ENCODE measurements at places on chromosomes 11 and 22.

DNA sequence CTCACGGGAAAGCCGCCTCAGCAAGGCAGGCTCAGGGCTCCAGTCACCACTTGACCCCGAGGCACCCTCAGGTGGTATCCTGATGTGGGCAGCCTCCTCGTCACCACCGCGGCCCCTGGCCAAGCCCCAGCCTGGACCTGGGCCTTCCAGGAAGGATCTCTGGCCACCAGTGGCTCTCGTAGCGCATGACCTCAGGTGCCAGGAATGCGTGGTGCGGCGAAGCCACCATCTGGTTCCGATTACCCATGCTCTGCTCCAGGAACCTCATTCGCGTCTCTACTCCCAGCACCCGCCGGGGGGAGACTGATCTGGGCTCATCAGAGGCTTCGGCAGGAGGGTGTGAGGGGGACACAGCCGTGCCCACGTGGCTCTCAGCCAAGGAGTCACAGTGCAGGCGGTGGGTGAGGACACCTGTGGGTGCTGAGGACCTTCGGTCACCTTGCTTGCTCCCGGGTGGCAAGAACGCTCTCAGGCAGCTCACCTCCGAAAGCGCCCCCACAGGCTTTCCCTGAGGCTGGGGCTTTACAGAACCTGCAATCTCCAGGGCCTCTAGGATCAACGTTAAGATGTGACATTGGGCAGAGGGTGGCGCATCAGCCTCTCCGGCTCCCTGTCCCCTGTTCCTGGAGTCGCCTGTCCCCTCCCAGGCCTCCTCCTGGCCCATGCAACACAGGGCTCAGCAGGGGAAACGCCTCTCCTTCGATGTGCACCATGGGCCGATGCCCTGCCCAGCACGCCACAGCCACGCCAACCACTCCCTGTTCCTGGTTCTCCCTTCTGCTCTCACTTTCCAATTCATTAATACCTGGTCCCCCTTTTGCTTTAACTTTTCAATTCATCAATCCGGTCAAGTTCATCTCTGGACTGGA lies 39.0 kb downstream of the TBX1 start:
- DNase-seq: peak; percentile 98

GRCh38 chr11:29361369-29361768 lies 655.5 kb downstream of the KCNA4 start:
- peak; percentile 2 for DNase-seq

DNA sequence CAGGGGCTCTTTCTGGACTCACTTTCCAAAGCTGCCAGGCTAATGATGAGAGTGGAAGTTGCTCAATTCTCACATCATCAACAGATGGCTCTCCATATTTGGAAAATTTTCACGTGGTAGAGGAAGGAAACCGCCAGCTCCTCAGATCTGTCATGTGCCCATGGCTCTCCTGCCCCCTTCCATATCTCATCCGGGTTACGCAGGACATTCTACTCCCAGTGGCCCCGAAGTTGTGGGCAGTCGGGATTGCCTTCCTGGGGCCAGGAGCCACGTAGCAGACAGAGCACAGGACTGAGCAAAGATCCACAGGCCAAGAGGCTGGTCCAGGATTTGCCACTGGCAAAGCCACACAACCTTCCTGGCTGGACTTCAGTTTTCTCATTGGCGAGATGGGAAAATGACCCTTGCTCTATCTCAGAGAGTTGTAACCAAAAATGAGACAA lies 38.8 kb downstream of the RPUSD4 start:
- DNase-seq: peak; percentile 85

DNA sequence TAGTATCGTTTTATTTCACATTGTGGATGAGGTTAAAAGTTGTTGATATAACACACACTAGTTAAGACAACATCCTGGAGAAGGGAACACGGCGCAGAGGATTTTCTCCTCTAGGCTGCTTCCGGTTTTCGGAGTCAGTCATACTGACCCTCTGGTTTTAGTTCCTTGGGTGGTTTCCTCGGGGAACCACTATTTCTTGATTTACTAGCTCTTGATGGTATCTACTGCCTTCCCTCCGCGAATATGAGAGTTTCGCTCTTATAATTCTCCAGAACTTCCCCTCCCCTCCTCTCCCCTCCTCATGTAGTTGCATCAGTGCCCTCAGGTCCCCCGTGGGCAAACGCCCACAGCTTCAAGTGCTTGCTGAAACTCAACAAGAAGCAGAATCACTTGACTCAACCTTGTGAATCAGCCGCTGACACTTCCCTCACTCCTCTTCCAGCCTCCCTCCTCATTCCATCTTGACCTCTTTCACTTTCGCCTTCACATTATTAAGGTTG lies 15.9 kb upstream of the APOBEC3A start:
- DNase-seq: no peak

GRCh38 chr22:18057568-18058209 lies 20.1 kb upstream of the PEX26 start:
- DNase-seq: peak; percentile 100

- no peak for DNase-seq
These were observed 10.7 kb downstream of the SLC37A2 start for GRCh38 chr11:125073616-125074483.

- DNase-seq: no peak
These were observed 6.8 kb downstream of the QSER1 start for GRCh38 chr11:32899438-32899837.

DNA sequence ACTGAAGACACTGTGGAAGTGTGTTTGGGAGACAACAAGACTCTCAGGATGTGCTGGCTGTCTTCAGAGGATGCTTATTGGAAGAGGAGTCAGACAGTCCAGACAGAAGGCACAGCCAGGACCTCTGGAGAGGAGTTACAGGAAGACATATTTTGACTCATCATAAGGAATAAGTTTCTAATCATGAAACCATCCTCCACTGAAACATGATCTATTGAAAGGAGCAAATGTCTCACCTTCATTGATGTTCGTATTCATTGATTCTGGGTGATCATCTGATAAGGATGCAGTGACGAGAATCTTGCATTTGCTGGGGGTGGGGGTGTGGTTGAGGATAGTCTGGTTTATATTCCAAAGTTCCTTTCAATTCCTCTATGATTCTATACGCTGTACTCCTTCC lies 2.5 kb upstream of the CXCR5 start:
- peak; percentile 49 for DNase-seq

- peak; percentile 16 for DNase-seq
These were observed 4.3 kb upstream of the TRIM44 start for GRCh38 chr11:35658020-35658948.

DNA sequence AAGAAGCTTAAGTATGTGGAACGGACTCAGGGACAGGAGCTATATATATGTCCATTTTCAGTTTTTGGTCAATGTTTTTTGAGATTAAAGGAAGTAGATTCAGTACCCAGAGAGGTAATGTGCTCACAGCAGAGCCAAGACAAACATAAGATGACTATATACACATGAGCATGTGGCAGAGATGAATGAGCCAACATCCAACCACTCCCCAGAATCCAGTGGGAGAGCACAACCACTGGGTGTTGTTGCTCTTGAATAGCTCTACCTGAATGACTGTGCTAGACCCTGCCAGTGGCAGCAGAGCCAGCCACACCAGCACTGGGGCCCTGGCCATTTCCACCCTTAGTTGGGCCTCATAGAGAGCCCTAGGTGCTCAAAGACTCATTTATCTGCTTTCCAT lies 10.7 kb upstream of the SYTL2 start:
- peak; percentile 61 for DNase-seq

DNA sequence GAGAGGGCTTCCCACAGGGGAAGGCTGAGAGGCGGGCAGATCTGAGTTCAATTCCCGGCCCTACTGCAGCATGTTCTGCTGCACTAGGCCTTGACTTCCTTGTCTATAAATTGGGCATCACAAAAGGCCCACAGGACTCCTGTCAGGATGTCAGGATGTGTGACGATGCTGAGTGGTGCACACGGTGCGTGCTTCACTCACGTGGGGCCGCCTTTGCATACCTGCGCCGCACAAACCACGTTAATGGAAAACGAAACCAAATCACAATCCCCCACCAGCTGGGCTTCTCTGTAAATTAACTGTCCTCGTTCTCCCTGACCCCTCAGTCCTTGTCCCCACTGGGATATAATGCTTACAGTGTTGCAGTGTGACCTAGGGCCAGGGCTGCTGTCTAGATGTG lies 32.3 kb upstream of the TSPAN18 start:
- DNase-seq: no peak

DNA sequence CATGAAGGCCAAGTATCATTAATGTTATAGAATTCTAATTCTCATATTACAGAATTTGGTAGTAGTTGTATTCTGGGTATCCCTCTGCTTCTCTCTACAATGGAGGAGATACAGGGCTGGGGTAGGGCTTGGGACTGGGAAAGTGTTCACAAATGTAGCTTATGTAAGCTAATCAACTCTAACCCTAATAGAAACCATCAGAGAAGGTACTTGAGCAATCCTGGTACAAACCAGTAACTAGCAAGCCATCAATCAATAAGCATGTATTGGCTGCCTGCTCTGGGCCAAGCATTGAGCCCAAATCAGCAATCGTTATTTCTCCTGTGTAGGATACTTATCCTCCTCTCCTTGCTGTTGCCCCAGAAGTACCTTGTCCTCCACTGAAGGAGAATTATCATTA lies 174.3 kb downstream of the PGR start:
- DNase-seq: no peak

DNA sequence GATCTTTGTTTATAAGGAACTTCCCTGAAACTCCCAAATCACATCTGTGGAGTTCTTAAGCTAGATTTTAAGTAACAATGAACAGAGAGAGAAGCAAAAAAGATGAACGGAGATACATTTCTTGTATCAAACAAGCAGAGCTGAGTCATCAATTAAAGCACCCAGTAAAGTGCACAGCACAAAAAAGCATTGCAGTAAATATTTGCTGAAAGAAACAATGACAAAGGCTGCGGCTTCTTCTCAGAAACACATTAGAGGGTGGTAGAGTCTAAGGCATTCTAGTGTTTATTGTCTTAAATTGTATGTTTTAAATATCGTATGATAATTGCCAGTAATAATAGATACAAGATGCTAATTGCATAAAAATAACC lies 941.6 kb upstream of the CHORDC1 start:
- DNase-seq: no peak

DNA sequence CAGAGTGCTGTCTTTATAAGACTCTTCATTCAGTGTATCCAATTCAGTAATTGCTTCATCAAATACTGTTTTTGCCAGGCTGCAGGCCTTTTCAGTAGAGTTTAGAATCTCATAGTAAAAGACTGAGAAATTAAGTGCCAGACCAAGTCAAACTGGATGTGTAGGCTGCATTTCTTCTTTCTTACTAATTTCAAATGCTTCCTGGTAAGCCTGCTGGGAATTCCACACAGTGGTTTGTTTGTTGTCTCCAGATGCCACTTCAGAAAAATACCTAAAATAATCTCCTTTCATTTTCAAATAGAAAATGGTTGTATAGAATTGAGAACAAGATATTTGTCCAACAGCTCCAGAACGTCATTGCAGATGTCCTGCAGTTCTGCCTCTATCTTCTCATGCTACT lies 34.7 kb downstream of the LDHAL6A start:
- peak; percentile 27 for DNase-seq

GRCh38 chr22:37818409-37819104 lies 4.6 kb upstream of the GALR3 start:
- peak; percentile 84 for DNase-seq

DNA sequence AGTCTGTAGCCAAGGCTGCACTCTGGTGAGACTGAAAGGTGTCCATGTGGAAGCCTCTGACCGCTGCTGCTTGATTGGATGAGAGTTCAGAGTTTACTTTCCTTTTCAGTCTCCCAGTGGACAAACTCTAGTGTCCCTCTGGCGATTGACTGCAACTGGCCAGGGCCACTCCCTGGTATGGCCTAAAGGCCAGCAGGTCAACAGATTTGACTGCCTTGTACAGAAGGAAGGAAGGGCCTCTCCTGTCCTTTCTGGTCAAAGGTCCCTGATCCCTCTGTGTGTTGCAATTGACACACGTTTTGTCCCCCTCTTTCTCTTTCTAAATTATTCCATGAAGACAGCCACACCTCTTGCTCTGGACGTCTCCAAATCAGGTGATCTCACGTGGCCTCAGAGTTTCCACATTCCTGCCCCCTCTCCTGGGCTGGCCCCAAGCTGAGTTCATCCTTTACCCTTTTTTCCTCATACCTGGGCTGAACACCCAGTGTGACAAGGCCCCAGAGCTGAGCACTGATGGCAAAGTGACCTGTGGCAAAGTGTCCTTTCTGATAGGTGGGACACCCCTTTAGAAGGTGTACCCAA lies 18.7 kb upstream of the FBLN1 start:
- DNase-seq: no peak

GRCh38 chr11:962688-963087 lies 37.0 kb downstream of the AP2A2 start:
- no peak for DNase-seq

DNA sequence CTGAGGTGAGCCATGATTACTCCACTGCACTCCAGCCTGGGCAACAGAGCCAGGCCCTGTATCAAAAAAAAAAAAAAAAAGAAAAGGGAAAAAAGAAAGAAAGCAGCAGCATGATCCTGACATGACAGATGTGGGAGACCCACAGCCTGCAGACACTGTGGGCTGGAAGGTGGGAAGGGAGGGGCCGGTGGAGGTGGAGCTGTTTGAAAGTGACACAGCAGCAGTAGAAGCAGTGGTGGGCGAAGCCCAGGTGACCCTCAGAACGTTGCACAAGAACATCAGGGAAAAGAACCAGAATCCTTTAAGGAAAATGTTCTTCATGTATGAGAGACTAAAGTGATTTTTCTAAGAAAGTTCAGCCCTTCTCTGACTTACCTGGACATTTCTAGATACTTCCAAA lies 26.3 kb upstream of the SCGB1A1 start:
- no peak for DNase-seq
